ENCODE measurements at places on chromosomes 1 and 21.
A peak's percentile ranks its signal among the peaks of the same experiment; 100 is the strongest.

- no peak for DNase-seq
Observed at GRCh38 chr21:23725576-23725975, 1881.7 kb downstream of the MRPL39 start.

- DNase-seq = peak; percentile 73
Observed at GRCh38 chr1:44327679-44328491, 27.2 kb downstream of the ERI3 start.

GRCh38 chr1:156560585-156561163 is 11.7 kb downstream of the IQGAP3 start:
- no peak for DNase-seq

DNA sequence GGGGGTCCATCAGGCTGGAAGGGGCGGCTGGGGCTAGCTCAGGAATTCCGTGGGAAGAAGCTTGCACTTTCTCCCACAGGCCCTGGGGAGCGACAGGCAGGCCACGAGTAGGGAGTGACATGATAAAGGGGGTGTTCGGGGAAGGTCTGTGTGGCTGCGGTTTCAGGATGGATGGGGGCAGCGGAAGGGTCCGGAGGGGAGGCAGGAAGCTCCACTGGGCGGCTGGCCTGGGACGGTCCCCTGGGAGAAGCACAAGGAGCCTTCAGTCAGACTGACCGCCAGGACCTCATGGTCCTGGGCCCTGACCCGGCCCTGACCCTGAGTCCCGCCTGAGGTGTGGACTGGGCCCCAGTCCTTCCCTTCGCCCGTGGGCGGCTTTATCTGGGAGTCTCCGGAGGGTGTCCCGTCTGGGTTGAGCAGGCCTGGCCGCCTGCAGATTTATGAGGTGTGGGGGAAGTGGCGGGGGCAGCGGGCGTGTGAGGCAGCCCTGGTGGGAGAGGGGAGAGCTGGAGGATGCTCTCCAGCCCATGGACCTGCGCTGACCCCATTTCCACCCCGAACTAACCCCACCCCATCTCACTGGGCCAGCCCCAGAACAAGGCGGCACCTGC is 45.6 kb downstream of the EPHB2 start:
- no peak for DNase-seq

DNA sequence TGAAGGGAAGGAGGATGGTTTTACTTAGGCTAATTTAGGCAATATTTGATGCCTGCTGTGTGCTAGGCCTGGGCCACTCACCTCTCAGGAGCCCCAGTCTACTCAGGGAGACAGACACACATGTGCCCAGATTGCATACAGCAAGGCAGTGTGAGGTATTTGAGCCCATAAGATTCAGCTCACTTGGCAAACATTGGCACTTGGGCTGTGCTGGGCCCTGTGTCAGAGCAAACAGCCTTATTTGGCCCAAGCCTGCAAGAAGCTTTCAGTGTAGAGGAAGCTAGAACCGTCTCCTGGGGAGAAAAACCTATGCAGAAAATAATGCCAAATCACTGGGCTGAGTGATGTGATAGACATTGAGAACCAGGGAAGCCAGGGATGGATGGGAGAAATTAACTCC is 3.9 kb upstream of the SYNC start:
- no peak for DNase-seq

- no peak for DNase-seq
Observed at GRCh38 chr1:206967096-206967849, 3.0 kb downstream of the FCAMR start.

GRCh38 chr1:27507960-27508665 is 18.1 kb upstream of the WASF2 start:
- DNase-seq = no peak

DNA sequence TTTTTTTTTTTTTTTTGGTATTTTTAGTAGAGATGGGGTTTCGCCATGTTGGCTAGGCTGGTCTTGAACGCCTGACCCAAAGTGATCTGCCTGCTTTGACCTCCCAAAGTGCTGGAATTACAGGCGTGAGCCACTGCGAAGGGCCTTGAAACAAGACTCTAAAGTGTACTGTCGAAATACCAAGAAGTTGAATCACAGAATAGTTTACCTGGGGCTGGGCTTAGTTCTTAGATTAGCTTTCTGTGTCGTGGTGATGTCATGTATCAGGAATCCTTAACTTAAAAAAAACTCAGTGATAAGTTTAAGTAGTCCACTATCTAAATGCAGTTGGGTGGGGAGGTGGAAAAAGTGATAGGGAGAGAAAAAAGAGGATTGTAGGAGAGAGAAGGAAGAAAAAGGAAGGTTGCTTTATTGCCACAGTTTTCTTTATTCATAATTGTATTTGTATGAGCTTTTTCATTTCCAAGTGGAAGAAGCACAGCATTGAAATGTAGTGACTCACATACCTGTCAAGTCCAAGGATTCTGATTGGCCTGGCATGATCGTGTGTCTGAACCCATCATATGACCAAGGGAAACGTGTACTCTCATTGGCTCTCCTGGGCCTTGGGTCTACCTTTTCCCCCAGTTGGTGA is 13.4 kb downstream of the ITSN1 start:
- DNase-seq = no peak

DNA sequence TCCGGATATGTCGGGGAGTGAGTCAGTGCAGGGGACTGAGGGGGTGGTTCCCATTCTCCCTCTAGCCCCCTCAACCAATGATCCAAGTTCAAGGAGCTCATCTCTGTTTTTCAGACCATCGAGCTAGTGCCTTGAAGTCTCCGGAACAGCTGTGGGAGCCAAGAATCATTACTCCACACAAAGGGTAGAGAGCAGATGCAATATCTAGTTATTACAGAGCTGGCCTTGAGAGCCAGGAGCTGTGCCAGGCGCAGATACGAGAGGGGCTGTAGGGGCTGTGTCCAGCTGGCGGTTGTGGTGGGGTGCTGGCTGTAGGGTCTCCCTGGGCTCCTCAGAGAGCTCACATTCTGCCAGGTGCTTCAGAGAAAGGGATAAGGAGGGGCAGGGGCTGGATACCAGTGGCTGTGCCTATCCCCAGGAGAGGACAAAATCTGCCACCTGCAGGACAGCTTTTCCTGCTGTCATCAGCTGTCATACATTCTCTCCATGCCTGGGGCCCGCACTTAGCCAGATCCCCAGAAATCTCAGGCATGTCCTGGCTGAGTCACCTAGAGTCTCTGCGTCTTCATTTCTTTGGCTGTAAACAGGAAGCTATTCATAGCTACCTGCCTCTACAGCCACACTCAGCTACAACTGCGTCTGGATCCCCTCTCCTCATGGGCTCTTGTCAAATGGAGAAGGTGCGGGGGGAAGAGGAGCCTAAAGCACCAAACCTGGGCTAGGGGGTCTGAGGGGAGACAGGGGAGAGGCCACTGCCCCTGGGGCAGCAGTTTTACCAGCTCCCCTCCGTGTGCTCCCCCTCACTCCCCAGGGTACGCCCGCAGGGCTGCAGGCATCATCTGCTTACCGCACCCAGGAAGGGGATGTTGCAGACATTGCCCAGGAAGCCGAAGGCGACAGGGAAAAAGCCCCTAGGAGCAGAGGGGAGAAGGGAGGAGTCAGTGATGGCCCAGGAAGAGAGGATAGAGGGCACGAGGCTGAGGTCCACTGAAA is 2.4 kb upstream of the KISS1 start:
- peak; percentile 53 for DNase-seq

DNA sequence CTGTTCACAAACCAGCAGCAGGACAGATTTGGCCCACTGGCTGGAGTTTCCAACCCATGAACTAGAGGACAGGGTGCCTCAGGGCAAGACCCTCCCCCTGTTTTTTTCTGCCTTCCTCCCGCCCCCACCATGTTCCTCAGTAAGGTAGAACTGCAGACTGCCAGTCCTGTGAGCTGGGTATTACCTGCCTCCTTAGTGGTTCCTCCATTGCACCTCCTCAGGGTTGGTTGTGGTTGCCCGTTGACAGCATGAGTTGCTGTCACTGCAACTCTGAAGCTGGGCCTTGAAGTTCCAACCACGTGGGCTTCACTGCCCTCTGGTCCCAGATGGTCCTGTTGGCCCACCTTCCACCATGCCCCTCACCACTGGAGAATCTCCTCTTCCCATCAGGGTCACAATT is 28.8 kb downstream of the TENT5C start:
- no peak for DNase-seq

DNA sequence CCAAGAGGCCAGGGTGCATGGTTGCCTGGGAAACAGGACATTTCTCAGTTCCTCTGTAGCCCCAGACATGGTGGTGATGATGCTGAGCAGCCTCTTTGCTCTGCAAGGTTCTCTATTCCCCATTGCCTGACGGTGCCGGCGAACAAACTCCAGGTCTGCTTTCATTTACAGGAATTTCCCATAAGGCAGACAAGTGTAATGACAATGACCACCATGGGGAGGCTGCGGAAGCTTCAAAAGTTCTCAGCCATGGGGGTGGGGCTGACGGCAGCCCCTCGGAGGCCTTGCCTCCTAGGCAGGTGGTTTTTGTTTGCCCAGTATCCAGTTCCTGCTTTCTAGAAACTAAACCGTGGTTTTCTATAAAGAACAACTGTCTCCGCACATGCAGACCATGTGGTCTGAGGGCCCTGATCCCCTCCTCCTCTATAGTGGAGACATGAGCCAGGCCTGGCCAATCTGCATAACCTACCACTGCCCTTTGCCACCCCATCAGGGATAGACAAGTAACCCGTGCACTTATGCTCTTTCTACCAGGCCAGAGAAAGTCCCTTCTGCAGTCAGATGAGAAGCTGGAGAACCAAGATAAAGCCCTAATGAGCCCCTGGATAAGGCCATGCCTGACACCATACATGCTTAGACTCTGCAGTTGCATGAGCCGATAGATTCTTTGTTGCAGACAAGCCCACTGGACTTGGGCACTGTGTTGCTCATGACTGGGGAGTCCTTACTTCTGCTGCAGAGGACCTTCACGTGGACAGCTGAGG is 54.1 kb downstream of the LDLRAD2 start:
- no peak for DNase-seq

DNA sequence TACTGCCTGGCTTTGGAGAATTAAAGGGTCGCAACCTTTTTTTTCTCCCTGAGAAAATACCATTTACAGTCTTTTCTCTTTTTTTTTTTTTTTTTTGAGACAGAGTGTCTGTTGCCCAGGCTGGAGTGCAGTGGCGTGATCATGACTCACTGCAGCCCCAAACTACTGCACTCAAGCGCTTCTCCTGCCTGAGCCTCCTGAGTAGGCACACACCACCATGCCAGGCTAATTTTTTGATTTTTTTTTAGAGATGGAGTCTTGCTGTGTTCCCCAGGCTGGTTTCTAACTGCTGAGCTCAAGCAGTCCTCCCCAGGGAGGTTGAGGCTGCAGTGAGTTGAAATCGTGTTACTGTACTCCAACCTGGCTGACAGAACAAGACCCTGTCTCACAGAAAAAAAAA is 24.6 kb downstream of the UBE4B start:
- no peak for DNase-seq

DNA sequence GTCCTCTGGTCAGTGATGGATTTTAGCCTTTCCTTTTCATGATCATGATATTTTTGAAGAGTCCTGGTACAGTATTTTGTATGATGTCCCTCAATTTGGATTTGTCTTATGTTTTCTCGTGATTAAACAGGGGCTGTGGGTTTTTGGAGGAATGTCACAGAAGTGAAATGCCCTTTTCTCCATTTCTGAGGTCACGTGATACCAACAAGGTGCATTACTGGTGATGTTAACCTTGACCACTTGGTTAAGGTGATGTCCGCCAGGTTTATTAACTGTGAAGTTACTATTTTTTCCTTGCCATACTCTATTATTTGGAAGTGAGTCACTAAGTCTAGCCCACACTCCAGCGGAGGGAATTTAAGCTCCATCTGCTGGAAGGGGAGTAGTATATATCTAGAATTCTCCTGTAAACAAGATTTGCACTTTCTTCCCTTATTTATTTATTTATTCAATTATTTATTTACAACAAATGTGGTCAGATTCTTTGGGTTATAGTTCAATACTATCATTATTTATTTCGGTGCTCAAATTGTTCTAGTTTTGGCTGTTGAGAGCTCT is 123.4 kb downstream of the HIVEP3 start:
- DNase-seq = no peak

DNA sequence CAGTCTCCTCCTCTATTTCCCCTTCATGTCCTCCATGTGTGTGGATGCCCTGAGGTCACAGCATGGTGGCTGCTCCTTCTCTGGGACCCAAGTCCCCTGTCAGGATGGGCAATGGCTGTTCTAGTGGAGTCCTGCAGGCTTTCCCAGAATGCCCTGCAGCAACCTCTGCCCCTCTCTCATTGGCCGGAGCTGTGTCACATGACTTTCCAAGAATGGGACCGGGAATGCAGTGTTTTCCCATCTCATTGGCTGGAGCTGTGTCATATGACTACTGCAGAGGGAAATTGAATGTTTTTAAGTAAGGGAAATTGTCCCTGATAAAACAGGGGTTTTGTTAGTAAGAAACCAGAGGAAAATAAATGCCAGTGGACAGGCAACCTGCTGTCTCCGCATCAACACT is 365.9 kb downstream of the PTPRU start:
- no peak for DNase-seq

GRCh38 chr1:9816199-9816598 is 7.6 kb downstream of the CLSTN1 start:
- DNase-seq = no peak

DNA sequence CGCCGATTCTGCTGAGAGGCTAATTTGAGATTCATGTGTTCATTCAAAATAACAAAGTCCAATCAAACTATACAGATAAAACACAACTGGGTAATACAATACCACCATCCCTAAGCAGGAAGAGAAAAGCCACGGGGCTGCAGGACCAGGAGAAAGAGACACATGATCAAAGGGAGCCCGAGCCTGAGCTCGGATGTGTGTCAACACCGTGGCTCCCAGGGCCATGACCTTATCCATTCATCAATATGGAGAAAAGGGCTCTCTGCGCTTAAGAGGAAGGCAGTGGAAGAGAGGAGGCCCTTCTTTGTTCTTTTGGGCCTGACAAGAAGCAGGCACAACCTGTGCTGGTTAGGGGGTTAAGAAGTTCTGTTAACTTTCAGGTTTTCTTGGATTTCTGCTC is 56.7 kb downstream of the HUNK start:
- no peak for DNase-seq

- DNase-seq = no peak
Observed at GRCh38 chr1:56501426-56501825, 77.9 kb downstream of the PLPP3 start.

- DNase-seq = no peak
Observed at GRCh38 chr1:31926252-31926651, 11.9 kb downstream of the PTP4A2 start.

GRCh38 chr1:192576190-192577144 is 894 bp downstream of the RGS1 start:
- no peak for DNase-seq

DNA sequence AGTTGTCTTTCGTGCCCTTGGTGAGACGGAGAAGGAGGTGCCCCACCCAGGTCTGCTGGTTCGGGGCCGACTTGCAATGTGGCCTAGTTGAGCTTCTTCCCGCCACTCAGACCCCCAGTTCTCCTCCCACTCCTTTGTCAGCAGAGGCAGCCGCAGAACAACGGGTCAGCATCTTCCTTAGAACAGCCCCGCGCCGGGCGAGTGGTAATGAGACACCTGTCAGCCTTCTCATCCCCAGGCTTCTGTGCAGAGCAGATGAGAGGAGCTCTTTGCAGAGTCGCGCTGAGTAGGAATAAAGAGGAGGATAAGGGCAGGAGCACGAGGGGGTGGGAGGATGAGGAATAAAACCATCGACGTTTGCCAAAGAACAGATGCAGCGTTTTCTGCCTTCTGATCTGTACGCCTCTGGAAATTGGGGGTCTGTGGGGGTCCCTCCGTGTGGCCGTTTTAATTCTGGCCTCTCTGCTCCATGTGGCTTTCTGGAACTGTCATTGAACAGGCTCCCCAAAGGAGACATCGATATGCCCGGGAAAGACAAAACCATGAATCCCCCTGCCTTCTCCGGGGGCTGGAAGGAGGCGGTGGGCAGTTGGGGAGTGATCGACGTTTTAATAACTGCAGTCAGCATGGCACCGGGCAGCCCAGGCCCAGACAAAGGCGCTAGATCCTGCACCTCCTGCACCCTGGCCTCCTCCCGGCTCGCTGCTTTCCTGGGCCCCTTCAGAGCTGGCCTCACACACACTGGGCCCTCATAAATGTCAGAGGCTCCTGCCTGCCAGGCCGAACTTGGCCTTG is 27.5 kb upstream of the IGSF21 start:
- peak; percentile 54 for DNase-seq

Data from NCI-H2107 (cell line).